ENCODE measurements at places on chromosomes 6 and 20. TPM values are rescaled to one million over a fixed set of nuclear protein-coding genes. Genes with fewer than 3 reads are reported as not detected.
A peak's percentile ranks its signal among the peaks of the same experiment; 100 is the strongest.

- DNase-seq = no peak
Observed at GRCh38 chr6:160217073-160217472, 41.5 kb downstream of the SLC22A2 start.

The PNPLA1 gene
- polyA plus RNA-seq = 0.05 TPM

GRCh38 chr6:81820980-81821379, 68.5 kb upstream of the TENT5A start:
- no peak for DNase-seq

DNA sequence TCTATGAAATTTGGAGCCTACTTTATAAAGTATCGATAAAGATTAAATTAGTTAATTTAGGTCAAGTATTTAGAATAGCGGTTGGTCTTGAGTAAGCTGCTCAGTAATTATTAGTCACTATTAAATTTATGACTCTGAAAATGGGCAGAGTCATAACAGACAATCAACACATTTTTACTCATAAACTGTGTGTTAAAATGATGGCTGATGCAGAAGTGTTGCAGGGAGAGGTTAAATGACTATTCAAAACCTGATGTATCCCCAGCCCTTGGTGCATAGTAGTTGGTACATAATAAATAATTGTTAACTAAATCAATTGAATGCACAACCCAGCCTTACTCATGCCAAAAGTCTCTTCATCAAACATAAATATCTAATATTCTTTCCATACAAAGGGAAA, 30.6 kb downstream of the HIVEP2 start:
- no peak for DNase-seq

The TMX4 gene
- polyA plus RNA-seq = 5.4 TPM

DNA sequence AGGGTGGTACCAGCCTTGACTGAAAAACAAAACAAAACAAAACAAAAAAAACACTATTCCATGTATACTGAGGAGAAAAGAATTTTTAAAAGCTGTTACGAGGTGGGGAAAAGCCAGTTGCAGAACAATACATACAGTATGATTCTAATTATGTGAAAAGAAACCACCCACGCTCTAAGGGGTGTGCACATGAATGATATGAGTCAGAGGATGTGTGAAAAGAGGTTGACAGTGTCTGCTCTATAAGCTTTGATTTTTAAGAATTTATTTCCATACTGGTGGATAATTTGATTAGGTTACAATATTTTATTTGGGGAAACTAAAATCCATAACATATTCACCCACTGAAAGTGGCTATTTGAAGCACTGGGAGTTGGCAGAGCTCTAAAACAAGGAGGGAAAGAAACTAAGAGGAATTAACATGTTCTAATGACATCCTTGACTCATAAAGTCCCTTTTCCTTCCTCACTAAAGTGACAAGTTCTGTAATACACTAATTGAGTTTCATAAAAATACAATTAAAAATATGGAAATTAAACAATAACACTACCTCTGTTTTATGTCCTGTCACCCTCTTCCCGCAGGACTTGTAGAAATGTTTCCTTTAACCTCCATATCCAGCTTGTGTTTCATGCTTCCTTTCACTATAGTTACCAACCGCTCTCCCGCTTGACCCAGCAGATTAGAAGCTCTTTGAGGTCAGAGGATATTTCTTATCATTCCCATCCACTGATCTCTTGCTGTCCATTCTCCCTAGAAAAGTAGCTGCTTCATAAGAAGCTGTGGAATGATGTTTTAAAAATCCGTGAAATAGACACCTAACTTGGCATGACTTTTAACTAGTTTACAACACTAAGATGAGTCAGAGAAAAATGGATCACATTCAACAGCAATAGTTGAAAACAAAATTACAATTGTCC, 118.6 kb upstream of the CCDC28A start:
- peak; percentile 82 for DNase-seq

- no peak for DNase-seq
Observed at GRCh38 chr6:125423047-125423446, 121.3 kb upstream of the HDDC2 start.

GRCh38 chr20:51237278-51237677, 214.4 kb upstream of the KCNG1 start:
- DNase-seq = no peak

The BMP2 gene
- polyA plus RNA-seq = 5.5 TPM

The MEI4 gene
- not detected for polyA plus RNA-seq

DNA sequence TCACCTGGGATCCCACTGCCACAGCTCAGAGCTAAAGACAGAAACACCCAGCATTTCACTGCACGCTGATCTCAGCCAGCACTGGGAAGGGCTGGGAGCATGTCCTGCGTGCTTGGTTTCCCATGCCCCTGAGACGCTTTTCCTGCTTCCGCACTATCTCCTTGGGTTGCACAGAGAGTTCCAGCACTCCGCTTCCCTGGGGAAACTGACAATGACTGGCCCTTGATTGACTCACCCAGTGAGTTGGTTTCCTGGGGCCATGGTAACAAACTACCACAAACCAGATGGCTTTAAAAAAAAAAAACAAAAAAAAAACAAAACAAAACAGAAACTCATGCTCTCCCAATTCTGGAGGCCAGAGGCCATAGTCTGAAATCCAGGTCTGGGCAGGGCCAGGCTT, 14.8 kb upstream of the MAS1L start:
- peak; percentile 18 for DNase-seq

GRCh38 chr6:47716207-47716606, 17.8 kb downstream of the ADGRF4 start:
- no peak for DNase-seq

The COL11A2 gene
- polyA plus RNA-seq = 0.65 TPM

The HLA-DOB gene
- 0.10 TPM for polyA plus RNA-seq

The PM20D2 gene
- polyA plus RNA-seq = 2.9 TPM

The C20orf141 gene
- polyA plus RNA-seq = not detected

- no peak for DNase-seq
Observed at GRCh38 chr6:3356824-3357420, 98.2 kb downstream of the PSMG4 start.

- DNase-seq = no peak
Observed at GRCh38 chr20:32206760-32207625, 550 bp downstream of the PLAGL2 start.

GRCh38 chr6:92723390-92723931, 695.9 kb downstream of the EPHA7 start:
- DNase-seq = no peak

The TAGAP gene
- not detected for polyA plus RNA-seq

- no peak for DNase-seq
Observed at GRCh38 chr6:132927713-132928112, 113.3 kb downstream of the RPS12 start.

GRCh38 chr6:83313882-83314281, 117.0 kb downstream of the ME1 start:
- no peak for DNase-seq

DNA sequence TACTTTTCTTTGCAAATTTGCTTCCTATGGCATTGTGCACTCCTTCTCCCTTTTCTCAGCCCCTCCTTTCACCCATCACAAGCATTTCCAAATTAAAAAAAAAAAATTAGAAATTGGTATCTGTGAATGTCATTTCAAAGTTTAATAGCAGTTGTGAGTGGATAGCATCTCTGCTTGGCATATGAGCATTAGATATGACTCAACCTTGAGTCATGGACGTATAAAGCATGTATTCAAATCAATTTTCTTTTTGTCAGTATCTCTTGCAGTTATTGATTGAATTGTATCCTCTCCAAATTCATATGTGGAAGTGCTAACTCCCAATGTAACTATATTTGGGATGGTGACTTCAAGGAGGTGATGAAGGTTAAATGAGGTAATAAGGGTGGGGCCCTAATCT, 60.1 kb upstream of the MAP3K7 start:
- DNase-seq = no peak

The C20orf144 gene
- 0.05 TPM for polyA plus RNA-seq

DNA sequence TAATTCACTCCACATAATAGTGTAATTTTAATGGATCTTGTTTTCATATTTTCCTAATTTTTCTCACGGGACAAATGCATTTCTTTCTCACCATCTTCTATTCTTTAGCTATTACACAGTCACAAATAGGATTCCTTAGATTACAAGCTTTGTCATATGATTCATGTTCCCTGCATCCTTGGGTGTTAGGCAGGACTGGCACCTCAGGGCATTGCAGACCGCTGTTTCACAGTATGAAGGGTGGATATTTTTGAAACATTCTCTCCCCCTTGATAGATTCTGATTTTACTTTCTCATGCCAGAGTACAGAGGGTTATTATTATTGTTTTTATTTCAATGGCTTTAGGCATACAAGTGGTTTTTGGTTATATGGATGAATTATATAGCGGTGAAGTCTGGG, 602.5 kb downstream of the PHF3 start:
- no peak for DNase-seq

DNA sequence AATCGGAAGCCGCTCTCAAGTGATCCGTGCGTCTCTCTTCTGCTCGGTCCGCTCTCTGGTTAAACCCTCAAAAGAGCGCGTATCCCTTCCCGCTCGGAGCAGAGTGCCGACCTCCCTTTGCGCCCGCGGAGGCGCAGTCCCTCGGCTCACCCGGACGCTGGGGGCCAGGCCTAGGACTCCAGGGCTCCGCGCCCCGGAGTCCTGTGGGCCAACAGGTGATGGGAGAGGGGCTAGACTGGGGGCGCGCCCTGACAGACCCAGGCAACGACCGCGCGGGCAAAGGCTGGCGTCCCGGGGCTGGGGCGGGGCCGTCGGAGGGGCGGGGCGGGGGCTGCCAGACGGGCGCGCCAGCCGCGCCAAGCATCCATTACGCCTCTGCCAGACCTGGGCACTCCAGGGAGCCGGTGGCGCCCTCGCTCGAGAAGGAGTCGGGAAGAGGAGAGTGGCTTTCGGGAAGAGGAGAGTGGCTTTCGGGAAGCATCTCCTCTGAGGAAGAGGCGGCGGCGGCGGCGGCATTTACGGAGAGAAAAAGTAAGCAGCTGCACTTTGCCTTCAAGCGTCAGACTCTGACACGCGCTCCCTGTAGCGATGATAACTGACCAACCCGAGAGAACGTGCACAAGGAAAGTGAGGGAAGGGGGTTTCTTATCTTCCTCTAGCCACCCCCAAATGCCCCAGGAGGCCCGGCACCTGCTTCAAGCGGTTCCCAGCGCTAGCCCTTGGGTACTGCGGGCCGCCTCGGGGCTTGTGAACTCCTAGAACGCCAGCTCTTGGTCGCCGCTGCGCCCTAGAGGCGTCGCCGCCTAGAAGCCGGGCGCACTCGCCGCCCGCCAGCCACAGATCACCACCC, 2.6 kb downstream of the EPHA7 start:
- DNase-seq = peak; percentile 10

- no peak for DNase-seq
Observed at GRCh38 chr6:120871416-120872261, 462.6 kb downstream of the TBC1D32 start.

DNA sequence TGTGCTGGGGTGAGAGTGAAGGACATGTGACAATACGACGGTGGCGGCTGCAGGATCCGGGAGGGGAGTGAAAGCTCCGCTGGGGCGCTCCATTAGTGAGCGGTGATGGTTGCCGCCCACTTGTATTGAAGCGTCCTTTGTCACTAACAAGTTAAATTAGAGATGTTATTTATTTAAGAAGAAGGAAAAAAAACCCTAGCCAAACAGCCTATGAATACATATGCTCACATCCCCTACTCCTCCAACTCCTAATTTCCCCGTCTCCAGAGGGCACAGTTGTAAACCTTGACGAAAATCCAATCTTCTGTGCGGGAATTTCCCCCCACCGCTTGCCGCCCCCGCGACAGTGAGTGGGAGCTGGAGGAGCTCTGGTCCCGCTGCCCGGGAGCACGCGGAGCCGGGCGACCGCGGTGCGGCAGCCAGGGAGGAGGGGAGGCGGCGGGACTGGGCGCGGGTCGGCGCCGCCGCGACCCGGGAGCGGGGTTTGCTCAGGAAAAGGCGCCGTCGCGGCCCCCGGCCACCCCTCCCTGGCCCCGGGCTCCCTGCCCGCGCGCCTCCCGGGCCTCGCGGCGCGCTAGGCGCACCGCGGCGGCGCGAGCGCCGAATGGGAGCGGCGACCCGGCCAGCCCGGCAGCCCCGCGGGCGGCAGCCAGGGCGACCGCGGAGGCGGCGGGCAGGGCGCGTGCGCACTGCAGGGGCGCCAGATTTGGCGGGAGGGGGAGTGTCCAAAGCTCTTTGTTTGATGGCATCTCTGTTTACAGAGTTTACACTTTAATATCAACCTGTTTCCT, at the start of gene MYB:
Gene MYB (plus strand): TSS at position 767 of the 791 bp plus-strand sequence. CDS start 206 bp downstream, outside the sequence.
- peak; percentile 40 for DNase-seq

The MYH7B gene
- 0.10 TPM for polyA plus RNA-seq

The OR2H1 gene
- polyA plus RNA-seq = not detected

The DNPH1 gene
- polyA plus RNA-seq = 120 TPM

GRCh38 chr6:32492351-32492750, 37.7 kb downstream of the HLA-DRB5 start:
- no peak for DNase-seq

DNA sequence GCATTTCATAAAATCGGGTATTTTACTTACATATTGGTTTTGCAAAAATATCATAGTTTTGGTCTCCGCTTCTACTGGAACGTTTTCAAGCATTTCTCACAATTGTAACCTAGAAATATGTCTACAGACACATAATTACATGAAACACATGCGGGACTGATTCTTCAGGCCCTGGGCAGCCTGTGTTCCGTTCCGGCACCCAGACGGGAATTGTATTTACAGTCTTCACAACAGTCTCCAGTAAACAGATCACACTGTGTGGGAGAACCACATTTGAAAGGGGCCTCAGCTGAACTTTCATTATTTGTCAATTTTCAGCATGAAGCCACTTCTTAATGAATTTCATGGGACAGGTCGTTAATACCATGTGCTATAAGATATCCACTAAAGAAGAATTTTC, 196.9 kb downstream of the DST start:
- DNase-seq = no peak

GRCh38 chr6:259901-260508, 32.3 kb upstream of the DUSP22 start:
- no peak for DNase-seq

The PAK5 gene
- not detected for polyA plus RNA-seq

GRCh38 chr6:6650839-6651238, 62.3 kb downstream of the LY86 start:
- no peak for DNase-seq

- no peak for DNase-seq
Observed at GRCh38 chr20:39338469-39339376, 376.6 kb downstream of the DHX35 start.

The CAP2 gene
- polyA plus RNA-seq = 12.2 TPM

- no peak for DNase-seq
Observed at GRCh38 chr6:145427232-145427631, 308.1 kb downstream of the EPM2A start.

DNA sequence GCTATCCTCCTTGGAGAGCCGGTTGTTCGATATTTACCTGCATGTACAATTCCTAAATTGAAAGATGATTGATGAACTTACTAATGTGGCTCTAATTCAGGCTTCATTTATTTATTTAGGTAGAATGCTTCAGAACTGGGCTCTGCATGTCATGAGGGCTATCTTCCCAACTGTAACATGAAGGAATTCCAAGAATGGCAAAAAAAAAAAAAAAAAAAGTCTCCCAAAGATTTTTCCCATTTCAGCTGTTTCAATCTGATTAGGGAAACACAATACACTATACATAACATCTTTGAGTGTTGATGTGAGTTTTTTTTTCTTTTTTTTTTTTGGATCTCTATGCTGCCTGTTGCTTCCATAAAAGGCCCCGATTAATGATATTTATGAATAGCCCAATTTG, 120.1 kb upstream of the SHLD1 start:
- DNase-seq = no peak

- peak; percentile 5 for DNase-seq
Observed at GRCh38 chr6:158894193-158894592, 75.0 kb upstream of the EZR start.

- DNase-seq = no peak
Observed at GRCh38 chr20:50313827-50314677, 123.4 kb downstream of the CEBPB start.

- DNase-seq = no peak
Observed at GRCh38 chr6:8079126-8079525, 14.9 kb upstream of the BLOC1S5 start.

The SLC12A5 gene
- polyA plus RNA-seq = 2.3 TPM
